T-helper 1 cell treated with Interleukin-12 subunit alpha and Interleukin-12 subunit beta and Interleukin-4 antibody, amounts not matched to agents 30 ng/mL and 1 ng/mL, for 36 hours (primary cell): ENCODE measurements at places on chromosomes 1 and 21. TPM values are rescaled to one million over a fixed set of nuclear protein-coding genes. Genes with fewer than 3 reads are reported as not detected.

ASCL5 gene
- total RNA-seq: not detected in 2 replicates

SLAMF7 gene
- total RNA-seq: 56.4 and 60.1 TPM in 2 replicates

FCRL1 gene
- total RNA-seq: not detected in 2 replicates

PROK1 gene
- 0.15 TPM in 1 of 2 replicates, not detected in the other for total RNA-seq

TRAF3IP3 gene
- total RNA-seq: 443 and 445 TPM in 2 replicates

DENND1B gene
- total RNA-seq: 27.8 and 27.9 TPM in 2 replicates

ANKRD35 gene
- total RNA-seq: 0.83 and 0.88 TPM in 2 replicates

OR2L3 gene
- total RNA-seq: not detected in 2 replicates

KCNA3 gene
- 113 and 115 TPM in 2 replicates for total RNA-seq

MAP3K6 gene
- 14.7 and 15.5 TPM in 2 replicates for total RNA-seq

INAVA gene
- not detected in 2 replicates for total RNA-seq

ZNF593 gene
- total RNA-seq: 31.1 and 33.1 TPM in 2 replicates

MSH4 gene
- 0.34 and 0.41 TPM in 2 replicates for total RNA-seq

KRTAP10-12 gene
- total RNA-seq: not detected in 2 replicates

OR6K3 gene
- not detected in 2 replicates for total RNA-seq

MTARC2 gene
- total RNA-seq: not detected in 2 replicates

TRNP1 gene
- 0.32 and 0.68 TPM in 2 replicates for total RNA-seq

CFAP107 gene
- total RNA-seq: not detected in 2 replicates

CASQ1 gene
- not detected in 2 replicates for total RNA-seq

GREM2 gene
- 0.95 and 1.1 TPM in 2 replicates for total RNA-seq

PTCH2 gene
- total RNA-seq: 0.98 and 1.3 TPM in 2 replicates

OR2T29 gene
- not detected in 2 replicates for total RNA-seq

OR6N1 gene
- not detected in 2 replicates for total RNA-seq

RGS8 gene
- total RNA-seq: 0.17 TPM in 1 of 2 replicates, not detected in the other

SYTL1 gene
- total RNA-seq: 104 and 105 TPM in 2 replicates

RAB42 gene
- not detected in 2 replicates for total RNA-seq

OR2L8 gene
- 0.34 TPM in 1 of 2 replicates, not detected in the other for total RNA-seq

IGFN1 gene
- total RNA-seq: not detected in 2 replicates

SPRR2E gene
- total RNA-seq: not detected in 2 replicates

CNKSR1 gene
- total RNA-seq: 3.9 and 4.8 TPM in 2 replicates

NDUFS5 gene
- 131 and 139 TPM in 2 replicates for total RNA-seq

AGPAT3 gene
- 124 and 135 TPM in 2 replicates for total RNA-seq

MFAP2 gene
- total RNA-seq: not detected in 2 replicates

DLGAP3 gene
- total RNA-seq: 0.74 and 1.3 TPM in 2 replicates

KCNJ9 gene
- total RNA-seq: not detected in 2 replicates

CYB5RL gene
- total RNA-seq: 7.7 and 8.7 TPM in 2 replicates

RRP1B gene
- 45.6 and 47.6 TPM in 2 replicates for total RNA-seq

SPEN gene
- 67.3 and 68.4 TPM in 2 replicates for total RNA-seq

IL19 gene
- total RNA-seq: not detected in 2 replicates
